NCI-H446 treated with DMSO at 0.1 percent for 48 hours (cell line): ENCODE measurements at places on chromosomes 7 and 10.

GRCh38 chr7:2386964-2387669 lies 16.3 kb upstream of the CHST12 start:
- DNase-seq = no peak

DNA sequence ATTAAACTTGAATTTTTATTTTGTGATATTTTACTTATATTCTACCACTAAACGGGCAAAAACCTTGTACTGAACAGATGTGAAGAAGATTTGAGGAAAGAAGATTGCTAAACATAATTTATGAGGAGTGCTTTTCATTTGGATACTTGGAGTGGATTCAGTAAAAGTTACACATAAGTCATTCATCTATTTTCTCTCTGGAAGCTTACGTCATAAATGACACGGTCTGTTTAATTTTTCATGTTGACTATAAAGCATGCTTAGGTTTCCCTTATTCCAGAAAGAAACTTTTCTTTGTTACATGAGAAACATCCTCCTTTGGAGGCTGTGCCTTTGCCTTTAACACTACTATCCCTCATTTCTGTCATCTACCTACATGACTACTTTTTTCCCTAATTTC lies 53.9 kb downstream of the TFEC start:
- DNase-seq = no peak

- no peak for DNase-seq
Observed at GRCh38 chr7:2493205-2494164, 17.3 kb upstream of the GRIFIN start.

DNA sequence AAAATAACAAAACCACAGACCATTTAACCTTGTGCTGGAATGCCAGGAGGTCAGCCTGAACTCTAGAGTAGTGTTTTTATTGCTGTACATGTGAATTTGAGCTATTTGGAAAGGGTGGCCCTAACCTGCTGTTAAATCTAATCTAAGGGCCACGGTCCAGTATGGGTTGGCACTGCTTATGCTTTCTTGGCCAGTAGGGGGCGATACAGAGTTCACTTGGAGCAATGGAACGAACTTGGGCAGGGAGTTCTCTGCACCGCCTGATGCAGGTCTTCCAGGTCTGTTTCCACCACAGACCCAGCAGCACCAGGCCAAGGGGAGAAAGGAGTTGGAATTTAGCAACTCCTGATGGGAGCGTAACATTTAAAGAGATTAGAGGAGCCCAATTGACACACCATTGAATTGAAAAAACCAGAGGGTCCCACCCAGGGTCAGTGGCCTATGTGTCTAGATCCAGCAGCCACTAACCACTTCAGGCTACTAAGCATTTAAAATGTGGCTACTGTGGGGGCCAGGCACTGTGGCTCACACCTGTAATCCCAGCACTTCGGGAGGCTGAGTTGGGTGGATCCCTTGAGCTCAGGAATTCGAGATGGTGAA lies 75.7 kb upstream of the EFCAB10 start:
- DNase-seq = no peak

DNA sequence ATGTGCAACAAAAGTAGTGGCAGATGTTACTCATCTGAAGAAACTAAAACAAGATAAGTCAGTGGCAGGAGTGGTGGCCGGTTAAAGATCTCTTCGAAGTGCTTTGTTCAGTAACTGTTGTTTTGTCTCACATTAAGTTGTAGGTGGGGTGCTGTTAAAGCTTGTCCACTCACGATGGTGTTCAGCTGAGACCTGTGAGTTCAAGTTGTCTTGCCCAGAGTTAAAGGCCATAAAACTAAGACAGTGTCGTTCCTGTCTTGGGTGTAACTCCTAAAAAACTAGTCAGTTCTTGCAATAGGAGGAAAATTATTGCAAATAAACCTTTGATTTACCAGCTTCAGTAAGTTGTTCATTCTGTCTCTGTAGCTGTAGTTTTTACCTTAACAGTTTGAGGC lies 857 bp upstream of the FOXP2 start:
- no peak for DNase-seq

DNA sequence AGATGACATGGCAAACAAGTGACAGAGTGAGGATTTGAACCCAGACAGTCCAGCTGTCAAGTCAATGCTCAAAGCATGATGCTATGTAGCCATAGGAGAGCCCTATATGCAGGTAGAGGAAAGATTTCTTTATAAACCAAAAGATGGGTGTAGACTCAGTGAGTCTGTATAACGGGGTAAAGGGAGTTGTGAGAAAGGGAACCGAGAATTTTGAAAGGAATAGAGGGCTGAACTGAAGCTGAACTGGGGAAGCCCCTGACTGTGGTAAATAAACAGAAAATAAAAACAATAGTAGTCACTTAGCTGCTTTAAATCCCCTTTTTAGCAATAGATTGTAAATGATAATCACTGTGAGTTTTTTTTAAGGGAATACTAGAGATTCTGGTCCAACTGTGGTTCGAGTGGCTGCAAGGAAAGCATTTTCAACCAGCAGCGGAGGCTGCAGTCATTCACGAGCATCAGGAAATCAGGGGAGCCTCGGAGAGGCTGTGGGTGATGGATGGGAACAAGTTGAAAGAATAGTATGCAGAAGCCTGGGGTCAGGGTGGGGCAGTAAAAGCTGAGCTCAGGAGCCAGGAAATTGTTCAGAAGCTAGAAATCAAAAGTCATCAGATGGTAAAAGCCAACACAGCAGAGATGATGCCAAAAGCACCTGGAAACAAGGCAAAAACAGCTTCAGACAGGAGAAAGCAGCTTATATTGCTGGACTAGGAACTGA lies 393.5 kb downstream of the GFRA1 start:
- DNase-seq = no peak

DNA sequence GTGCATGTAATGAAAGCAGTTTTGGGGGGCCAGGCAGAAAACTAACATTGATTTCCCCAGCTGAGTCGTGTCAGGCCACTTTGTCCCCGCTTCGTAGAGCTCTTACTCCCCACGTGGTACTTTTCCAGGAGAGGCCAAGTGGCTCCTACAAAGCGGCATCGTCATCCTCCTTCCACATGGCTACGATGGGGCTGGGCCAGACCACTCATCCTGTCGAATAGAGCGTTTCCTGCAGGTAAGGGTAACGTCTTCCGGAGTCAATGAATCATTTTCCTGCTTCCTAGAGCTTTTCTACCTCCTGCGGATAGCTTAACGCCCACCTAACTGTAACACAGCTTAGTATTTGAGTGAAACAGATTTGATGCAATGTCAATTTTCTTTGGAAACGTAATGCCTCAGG lies 21.7 kb upstream of the SEC61A2 start:
- DNase-seq = no peak

- no peak for DNase-seq
Observed at GRCh38 chr10:50552771-50553535, 70.8 kb downstream of the SGMS1 start.

- no peak for DNase-seq
Observed at GRCh38 chr7:48924433-48924832, at the start of gene CDC14C. CDC14C (plus strand) TSS chr7:48924547; CDS start chr7:48924673, 126 bp downstream.

DNA sequence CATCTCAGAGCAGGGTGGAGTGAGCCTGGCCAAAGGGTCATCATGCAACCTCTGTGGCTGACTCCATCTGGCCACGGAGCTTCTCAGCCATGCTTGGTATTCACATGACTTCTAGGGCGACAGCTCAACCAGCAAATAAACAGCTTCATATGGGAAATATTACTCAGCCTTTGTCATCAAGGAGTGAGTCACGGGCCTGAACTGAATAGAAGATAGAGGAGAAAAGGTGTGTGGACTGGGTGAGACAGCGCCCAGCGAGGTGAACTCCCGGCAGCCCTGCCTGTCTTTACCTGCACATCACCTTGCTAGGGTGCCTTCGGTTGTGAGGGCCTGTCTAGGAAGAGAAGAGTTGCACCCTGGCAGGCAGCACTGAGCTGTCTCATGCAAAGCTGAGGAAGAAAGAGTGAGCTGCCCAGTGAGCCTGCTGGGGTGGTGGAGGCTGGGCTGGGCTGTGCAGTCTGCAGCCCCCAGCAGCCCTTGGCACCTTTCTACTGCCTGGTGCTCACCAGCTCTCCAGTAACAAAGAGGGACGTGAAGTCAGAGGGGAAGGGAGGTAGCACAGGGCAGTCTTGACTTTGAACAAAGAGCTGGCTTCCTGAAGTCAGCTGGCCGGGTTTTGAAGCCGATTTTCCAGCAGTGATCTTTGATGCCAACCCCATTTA lies 114.2 kb downstream of the EGFR start:
- no peak for DNase-seq
